Astrocyte of the cerebellum (primary cell): ENCODE measurements at places on chromosomes 1 and 21.

- DNase-seq: no peak
These were observed 63.1 kb downstream of the SYF2 start for GRCh38 chr1:25169168-25169567.

DNA sequence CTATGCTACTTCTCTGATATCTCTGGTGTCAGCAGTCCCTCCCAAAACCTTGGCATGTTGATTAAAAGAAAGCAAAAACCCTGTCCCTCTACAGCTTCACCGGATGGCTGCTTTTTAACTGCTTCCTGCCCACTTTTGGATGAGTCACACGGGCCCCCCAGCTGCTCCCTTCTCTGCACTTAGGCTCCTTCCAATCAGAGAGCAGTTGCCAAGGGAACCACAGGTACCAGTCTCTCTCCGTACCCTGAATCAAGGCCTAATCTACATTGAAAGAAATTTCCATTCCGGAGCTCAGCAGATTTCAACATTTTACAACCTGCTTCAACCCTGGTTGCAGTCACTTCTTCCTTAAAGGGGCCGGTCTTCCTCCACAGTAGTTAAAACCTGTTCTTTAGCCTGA is 70.6 kb upstream of the GJB5 start:
- no peak for DNase-seq

DNA sequence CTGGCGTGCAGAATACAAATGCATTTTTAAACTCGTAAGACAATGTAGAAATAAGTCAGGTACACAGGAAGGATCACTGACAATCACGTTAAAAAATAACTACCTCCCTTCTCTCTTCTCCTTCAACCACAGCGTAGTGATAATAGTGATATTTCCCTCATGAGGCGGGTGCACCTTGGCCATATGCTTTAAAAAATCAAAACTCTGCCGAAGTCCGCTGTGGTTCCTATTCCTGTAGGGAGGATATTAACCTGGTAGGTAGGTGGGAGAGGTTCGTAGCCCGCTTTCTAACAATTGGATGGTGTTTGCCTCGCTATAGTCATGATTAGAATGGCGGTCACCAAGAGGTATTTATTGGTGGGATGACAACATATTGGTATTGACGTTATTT is 732 bp downstream of the GREM2 start:
- no peak for DNase-seq

DNA sequence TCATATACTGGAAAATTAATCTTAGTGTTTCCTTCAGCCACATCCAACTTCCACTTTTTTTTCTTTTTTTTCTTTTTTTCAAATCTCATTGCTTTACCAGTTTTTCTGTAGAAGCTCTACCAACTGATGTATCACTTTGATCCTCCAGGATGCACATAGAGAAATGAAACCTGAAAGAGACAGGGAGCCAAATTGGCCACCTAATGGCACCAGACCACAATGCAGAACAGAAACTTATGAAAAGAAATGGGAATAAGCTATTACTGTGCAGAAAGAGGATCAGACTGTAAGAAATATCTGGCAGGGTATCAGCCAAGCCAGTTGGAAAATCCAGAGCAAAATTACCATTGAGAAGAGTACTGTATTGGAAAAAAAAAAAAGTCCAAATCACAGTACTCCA is 1514.2 kb downstream of the MRPL39 start:
- no peak for DNase-seq

DNA sequence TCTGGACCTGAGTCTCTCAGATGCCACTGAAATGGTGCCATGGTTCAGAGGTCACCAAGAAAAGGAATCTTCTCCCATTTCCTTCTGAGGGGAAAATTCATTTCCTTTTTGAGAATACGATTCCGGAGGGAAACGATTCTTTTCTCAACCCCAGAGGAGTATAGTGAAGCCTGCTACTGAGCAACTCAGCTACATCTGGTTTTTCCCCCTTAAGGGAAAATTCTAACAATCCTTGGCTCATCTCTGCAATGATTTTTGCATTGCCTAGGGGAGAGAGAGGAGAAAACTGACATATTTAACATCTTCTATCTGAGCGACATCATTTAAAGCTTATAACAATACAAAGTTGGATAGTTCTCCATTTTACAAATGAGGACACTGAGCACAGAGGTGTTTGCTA is 22.4 kb upstream of the KANK4 start:
- no peak for DNase-seq

DNA sequence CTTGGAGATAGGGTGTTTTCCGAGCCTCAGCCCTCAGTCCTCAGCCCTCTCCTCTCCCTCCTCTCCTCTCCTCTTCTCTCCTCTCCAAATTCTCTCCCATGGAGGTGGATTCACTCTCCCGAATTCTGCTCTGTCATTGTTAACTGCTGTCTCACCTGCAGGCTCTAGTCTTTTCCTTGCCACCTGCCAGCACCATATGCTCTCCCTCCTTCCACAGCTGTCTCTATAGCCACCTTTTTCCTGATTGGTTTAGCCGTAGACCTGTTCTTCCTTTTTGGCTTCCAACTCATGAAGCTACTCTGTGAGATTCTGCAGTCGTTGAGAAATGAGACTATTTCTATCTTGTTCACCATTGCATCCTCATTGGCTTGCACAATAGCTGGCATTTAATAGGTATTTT is 19.7 kb downstream of the COG2 start:
- DNase-seq: no peak

DNA sequence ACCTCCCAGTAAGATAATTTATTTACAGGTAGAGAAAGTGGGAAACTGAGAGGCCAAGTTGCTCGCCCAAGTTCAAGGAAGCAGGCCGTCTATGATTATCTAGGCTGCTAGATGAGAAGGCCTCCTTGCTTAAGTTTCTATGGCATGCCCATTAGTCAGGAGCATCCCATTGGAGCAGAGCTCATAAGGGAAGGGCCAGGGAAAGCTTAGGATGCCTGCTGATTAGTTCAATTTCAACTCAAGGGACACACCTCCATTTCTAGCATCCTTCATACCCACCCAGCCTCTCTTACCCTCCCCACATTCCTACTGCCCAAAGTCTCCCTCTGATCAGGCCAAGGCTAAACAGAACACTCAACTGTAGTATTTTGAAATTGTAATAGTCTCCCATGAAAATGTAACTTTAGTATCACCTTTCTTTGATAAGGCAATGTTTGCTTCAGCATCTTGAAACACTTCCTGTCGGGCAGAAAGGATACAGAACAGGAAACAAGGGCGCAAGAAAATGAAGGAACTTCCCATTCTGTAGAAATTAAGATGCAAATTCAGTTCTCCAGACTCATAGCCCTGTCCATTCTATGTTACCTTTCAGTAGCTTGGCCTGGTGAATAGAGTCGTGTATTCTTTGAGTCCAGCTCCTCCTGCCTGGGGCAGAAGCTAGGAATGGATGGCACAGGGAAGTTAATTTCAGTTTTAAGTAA is 46.3 kb upstream of the TARBP1 start:
- no peak for DNase-seq

GRCh38 chr1:153608742-153609584 is 4.0 kb downstream of the S100A16 start:
- DNase-seq: peak; percentile 58

DNA sequence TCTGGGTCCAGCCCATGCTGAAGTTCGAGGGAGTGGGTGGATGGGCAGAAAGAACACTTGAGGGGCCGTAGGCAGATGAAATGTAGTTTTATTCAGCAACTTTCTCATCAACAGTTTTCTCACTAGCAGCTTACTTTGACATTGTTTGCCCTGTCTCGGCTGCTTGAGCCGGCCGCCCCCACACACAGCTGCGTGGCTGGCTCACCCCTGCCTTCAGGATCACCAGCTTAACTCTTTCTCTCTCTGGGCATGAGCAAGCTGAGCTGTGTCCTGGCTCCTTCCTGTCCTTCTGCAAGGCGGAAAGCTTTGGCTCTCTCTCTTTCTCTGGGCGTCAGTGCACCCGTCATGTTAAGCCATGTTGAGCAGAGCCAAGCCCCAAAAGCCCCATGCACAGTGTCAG is 104.4 kb upstream of the GNG12 start:
- no peak for DNase-seq

GRCh38 chr1:99537886-99538617 is 107.9 kb upstream of the PALMD start:
- no peak for DNase-seq

DNA sequence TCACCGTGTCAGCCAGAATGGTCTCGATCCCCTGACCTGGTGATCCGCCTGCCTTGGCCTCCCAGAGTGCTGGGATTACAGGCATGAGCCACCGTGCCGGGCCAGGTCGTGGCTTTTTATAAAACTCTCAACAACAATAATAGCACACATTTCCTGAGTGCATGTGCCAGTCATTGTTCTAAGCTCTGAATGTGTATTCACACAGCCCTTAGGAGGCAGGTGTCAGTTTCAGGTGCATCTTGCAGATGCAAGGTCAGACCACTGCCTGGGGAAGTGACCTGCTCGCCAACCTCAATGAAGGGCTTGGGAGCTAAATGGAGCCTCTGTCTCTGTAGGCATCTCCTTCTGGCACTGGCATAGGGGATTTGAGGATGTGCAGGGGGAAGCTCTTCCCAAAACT is 1.6 kb upstream of the LEFTY2 start:
- DNase-seq: no peak

DNA sequence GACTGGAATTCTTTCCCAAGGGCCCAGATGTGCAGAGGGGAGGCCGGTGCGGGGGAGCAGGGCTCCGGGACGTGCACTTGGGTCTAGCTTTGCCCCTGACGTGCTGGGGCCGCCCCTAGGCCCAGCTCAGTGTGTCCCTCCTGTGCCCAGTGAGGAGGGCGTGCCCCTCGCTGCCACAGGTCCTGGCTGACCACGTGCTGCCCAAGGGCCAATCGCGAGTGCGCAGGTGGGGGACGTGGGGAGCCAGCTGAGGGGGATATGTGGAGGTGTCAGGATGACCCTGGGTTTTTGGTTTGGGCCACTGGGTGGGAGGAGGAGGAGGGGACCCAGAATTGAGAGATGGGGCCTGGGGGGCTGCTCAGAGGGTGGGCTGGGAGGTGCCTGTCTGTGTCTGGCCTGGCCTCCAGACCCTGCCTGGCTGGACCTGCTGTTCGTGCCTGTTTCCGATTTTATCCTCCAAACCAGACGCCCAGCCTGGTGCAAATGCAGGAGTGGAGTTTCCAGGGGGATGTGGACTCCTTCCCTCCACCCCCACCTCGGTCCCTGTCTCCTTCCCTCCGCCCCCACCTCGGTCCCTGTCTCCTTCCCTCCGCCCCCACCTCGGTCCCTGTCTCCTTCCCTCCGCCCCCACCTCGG is 6.1 kb upstream of the RNF223 start:
- no peak for DNase-seq

DNA sequence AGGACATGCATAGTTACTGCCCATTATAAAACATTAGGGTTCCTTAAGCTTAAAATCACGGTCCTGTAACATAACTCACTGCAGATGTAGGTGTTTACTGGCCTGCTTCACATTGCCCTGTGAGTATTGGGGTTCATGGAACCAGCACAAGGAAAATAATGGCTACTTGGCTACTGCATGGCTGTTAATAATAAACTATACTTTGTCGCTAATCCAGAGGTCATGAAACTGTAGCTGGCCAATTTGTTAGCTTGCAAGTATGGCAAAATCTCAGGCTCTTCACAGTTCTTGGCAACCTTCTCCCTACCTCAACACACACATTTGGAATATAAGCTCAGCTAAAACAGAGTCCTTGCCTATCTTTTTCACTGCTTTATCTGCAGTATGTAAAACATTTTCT is 274.0 kb upstream of the NR5A2 start:
- DNase-seq: no peak

GRCh38 chr1:219092206-219092605 is 81.5 kb upstream of the LYPLAL1 start:
- no peak for DNase-seq

GRCh38 chr1:107871687-107872395 is 93.1 kb downstream of the VAV3 start:
- no peak for DNase-seq

GRCh38 chr1:222736470-222736869 is 532 bp upstream of the FAM177B start:
- DNase-seq: no peak

DNA sequence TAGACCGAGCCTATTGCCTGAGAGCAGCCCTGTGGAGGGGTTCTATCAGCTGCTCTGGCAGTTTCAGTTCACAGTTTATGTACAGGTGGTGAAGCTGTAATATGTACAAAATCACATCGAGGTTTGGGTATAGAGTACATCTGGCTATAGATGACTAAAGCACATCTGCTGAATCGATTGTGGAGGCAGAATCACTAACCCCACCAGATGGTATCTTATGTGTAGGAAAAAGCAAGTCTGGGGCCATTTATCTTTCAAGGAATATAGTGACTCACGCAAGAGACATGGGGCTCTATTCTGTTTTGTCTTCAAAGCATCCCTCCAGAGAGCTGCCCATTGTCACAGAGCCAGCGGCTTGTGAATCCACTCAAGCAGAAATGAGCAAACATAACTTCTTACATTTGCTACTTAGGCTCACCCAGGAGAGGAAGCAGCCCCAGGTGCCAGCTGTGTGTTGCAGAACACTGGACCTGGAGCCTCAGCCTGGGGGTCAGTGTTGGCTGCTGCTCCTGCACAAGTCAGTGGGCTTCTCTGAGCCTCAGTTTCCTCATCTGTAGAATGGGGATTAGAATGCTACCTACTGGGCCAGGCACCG is 21.3 kb downstream of the MIIP start:
- DNase-seq: peak; percentile 89

GRCh38 chr1:208595745-208596144 is 351.6 kb upstream of the PLXNA2 start:
- peak; percentile 18 for DNase-seq

DNA sequence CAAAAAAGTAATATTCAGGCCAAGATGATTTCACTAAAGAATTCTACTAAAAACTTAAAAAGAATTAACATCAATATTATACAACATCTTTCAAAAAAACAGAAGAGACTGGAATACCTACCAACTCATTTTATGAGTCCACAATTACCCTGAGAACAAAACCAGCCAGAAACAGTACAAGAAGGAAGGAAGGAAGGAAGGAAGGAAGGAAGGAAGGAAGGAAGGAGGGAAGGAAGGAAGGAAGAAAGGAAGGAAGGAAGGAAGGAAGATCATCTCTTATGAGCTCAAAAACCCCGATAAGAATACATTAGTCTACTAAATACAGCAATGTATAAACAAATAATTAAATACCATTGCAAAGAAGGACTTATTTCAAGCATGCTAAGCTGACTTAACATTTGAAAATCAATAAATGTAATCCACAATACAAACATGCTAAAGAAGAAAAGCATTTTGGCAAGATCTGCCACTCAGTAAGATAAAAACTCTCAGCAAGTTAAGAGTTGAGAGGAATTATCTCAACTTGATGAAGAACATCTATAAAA is 149.9 kb upstream of the RGS18 start:
- no peak for DNase-seq

- DNase-seq: peak; percentile 92
These were observed 705 bp upstream of the SLC50A1 start for GRCh38 chr1:155134880-155135414.

DNA sequence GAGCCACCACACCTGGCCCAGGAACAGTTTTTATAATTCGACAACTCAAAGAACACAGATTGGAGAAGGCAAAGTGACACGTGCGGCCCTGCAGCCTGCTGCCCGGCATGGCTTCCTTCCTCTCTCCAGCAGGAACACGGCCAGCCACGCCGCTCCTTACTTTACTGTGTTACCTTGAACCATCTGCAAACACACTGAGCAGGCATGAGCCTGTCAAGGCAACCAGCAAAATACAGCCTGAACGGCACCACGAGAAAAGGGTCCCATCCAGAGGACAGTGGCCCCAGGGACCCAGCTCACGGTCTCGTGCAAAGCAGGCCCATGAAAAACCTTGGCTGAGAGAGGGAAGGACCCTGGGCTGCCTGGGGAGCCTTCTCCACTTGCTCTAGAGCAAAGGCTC is 38.8 kb downstream of the NPHP4 start:
- no peak for DNase-seq

- DNase-seq: no peak
These were observed 39.5 kb downstream of the XCL2 start for GRCh38 chr1:168504064-168504837.
